Mesangial cell (primary cell): ENCODE measurements at places on chromosomes 5 and 9. TPM values are rescaled to one million over a fixed set of nuclear protein-coding genes. Genes with fewer than 3 reads are reported as not detected.

GTF3C4 gene
- 11.0 and 11.7 TPM in 2 replicates for total RNA-seq

ORM1 gene
- total RNA-seq, result not detected in 2 replicates

OTULINL gene
- total RNA-seq, result 1.0 and 1.8 TPM in 2 replicates

JAKMIP2 gene
- total RNA-seq, result 0.25 and 0.65 TPM in 2 replicates

ZNF618 gene
- 14.5 and 23.8 TPM in 2 replicates for total RNA-seq

CTXN3 gene
- total RNA-seq, result not detected in 2 replicates

BTF3 gene
- 360 and 457 TPM in 2 replicates for total RNA-seq

TAF11L13 gene
- total RNA-seq, result not detected in 2 replicates

ARID3C gene
- 0.51 TPM in 1 of 2 replicates, not detected in the other for total RNA-seq

ADAMTSL1 gene
- 9.6 and 10.4 TPM in 2 replicates for total RNA-seq

KCNMB1 gene
- total RNA-seq, result not detected in 2 replicates

RANBP3L gene
- total RNA-seq, result not detected in 2 replicates

ZFP2 gene
- 0.33 and 1.1 TPM in 2 replicates for total RNA-seq

MEF2C gene
- total RNA-seq, result 2.6 and 4.4 TPM in 2 replicates

POLR3G gene
- total RNA-seq, result 5.6 and 11.6 TPM in 2 replicates

WWC1 gene
- total RNA-seq, result 27.7 and 56.5 TPM in 2 replicates

SKIC3 gene
- total RNA-seq, result 35.8 and 43.6 TPM in 2 replicates

STING1 gene
- total RNA-seq, result 37.8 and 60.0 TPM in 2 replicates

ARL10 gene
- 7.5 and 15.3 TPM in 2 replicates for total RNA-seq

TMEM215 gene
- total RNA-seq, result not detected in 2 replicates

IRX1 gene
- 0.81 and 5.6 TPM in 2 replicates for total RNA-seq

ANKRD20A1 gene
- 0.13 and 0.16 TPM in 2 replicates for total RNA-seq

FAM170A gene
- total RNA-seq, result not detected in 2 replicates

OR1J2 gene
- total RNA-seq, result not detected in 2 replicates

PCDHB13 gene
- total RNA-seq, result 0.16 and 1.1 TPM in 2 replicates

PTPDC1 gene
- 6.5 and 7.9 TPM in 2 replicates for total RNA-seq

KIAA0825 gene
- total RNA-seq, result 0.65 and 2.2 TPM in 2 replicates

GRXCR2 gene
- total RNA-seq, result not detected in 2 replicates

TRPM3 gene
- under 0.01 and 0.63 TPM in 2 replicates for total RNA-seq

ZNF462 gene
- 17.1 and 25.7 TPM in 2 replicates for total RNA-seq
